ENCODE measurements at places on chromosomes 2 and 18.

GRCh38 chr2:79977792-79978191 lies 326.8 kb downstream of the LRRTM1 start:
- DNase-seq, result no peak

GRCh38 chr2:37916512-37917082 lies 8.5 kb upstream of the RMDN2 start:
- DNase-seq, result no peak

DNA sequence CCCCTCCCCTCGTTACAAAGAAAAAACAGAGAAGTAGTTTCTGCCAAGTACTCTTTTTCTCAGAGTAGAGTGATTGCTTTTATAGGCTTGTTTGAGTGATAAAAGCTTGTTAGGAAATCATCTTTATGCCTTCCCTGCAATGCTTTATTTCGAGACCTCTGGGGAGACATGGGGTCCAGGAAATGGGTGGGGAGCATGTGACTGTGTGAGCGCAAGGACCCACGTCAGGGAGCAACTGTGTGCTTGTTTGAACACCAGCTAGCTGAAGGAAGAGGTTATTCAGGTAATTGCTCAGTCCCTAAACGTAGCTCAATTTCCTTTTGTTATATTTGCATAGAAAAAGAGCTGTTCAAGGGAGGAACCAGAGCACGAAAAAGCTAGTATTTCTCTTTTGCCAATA lies 187.3 kb downstream of the FAM210A start:
- DNase-seq, result no peak

GRCh38 chr2:205701509-205701908 lies 19.2 kb downstream of the NRP2 start:
- no peak for DNase-seq

DNA sequence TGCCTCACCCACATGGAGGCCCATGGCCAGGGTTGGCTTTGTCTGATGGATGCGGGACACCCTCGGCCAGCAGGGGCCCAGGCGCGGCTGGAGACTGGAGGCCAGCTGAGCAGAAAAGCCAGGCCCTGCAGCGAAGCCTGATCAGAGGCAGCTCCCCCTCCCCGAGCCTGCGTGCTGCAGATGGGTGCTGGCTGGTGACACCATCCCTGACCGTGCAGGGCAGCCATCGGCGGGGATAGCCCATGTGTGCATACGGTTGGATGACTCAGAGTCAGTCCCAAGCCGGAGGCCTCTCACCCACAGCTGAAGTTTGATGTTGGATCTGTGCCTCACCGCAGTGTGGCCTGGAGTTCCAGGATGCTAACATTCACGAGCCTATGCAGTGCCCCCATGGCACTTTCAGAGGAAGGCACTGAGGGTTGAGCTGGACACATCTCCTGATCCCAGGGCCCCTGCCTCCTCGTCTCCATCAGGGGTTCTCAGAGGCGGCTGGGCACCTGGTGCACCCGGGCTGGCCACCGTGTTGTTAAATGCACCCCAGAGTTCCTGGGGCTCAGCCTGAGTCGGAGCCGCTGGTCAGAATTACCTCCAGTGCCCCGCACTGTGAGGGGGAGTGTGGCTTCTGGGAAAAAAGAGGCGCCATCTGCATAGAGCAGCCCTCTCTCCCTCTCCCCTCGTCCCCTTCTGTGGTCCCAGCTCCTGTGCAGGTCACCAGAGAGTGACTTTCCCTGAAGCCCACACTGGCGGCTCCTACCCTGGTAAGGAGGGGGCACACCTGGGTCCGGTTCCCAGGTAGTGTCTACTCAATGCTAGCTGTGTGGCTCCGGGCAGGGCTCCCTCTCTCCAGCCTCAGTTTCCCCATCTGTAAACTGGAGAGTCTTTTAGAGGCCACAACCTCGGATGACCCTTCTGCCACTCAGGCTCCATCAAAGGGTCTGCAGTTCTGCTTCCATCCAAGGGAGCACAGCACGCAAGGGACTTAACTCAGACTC lies 19.4 kb upstream of the KIF1A start:
- DNase-seq, result no peak

GRCh38 chr2:86393521-86394491 lies 47.4 kb upstream of the KDM3A start:
- no peak for DNase-seq

DNA sequence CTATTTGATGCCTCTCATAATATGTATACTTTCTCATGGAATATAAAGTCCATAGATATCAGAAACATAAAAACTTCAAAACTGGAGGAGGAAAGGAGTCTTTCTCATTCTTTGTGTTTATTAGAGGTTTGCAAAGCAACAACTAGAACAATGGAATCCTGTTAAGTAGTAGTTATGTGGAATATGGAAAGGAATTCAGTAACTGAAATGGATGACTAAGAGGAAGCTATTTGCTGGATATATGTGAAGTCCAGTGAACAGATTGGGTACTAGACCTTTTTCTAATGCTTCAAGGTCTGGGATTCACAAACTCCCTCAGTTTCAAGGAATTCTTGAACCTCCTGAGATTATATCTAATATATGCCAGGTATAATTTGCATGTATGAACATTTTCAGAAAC lies 353.6 kb upstream of the FANCL start:
- no peak for DNase-seq

DNA sequence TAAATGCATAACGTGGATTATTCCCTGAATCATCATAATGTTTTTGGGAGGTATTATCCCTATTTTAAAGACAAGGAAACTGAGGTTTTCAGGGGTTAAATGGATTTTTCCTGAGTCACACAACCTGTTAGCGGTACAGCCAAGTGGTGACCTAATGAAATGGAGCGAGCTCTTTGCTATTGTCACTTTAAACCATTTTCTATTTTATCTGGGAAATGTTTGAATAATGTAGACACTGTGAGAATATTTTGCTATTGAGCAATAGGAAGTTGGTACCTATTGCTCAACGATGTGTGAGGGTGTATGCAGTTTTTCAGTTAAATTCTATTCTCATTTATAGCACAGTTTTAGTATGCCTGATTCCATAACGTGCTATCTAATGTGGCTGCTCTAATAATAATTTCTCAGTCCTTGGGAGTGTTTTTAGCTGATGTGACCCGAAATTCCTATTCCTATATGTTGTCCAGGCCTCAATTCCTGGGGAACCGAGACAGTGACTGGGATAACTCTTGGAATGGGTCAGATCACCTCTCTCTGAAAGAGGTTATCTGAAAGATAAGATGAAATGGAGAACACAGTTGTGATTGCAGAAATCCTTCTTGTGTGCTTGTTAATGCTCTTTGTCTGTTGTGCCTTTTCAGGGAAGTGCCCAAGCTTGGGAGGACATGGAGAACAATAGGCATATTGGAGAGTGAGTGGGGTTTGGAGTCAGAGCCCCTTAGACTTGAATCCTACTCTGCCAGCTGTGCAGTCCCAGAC lies 38.4 kb downstream of the ABCB11 start:
- no peak for DNase-seq

GRCh38 chr2:238105506-238106338 lies 5.6 kb downstream of the ESPNL start:
- DNase-seq, result no peak

GRCh38 chr2:47127862-47128543 lies 27.1 kb downstream of the STPG4 start:
- DNase-seq, result no peak

DNA sequence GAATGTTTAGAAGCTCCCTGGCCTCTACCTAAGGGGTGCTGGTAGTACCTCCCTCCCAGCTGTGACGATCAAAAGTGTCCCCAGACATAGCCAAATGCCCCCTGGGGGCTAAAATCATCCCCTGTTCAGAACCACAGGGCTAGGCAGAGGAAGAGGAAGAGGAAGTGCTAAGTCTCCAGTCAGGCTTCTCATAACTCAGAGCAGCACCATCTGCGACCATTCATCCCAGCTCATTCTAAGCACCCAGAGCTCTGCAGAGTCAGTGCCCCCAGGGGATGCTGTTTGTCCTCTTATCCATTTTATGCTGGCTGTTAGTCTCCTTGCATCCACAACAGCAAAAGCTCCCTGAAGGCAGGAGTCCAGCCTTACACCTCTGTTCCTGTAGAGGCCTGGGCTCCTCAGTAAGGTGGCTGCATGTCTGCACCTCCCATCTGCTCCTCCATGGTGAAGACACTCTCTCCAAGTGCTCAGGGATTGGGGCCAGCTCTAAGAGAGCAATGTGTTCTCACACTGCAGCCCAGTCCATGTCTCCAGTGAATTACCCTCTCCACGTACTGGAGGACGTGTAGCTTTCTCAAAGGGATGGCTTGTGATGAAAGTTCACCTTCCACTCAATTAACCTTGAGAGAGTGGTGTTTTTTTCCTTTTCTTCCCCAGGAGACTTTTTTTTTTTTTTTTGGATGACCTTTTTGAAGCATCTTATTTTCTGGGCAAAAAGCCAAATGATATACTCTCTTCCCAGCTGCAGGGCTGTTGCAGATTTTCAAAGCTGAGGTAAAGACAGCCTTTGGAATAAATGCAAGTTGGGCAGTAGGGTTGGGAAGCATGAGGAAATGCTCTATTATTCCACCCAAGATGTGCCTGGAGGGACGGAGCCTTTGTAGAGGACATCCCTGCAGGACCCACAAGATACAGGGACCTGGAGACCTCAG lies 158.9 kb upstream of the SLC14A2 start:
- no peak for DNase-seq

DNA sequence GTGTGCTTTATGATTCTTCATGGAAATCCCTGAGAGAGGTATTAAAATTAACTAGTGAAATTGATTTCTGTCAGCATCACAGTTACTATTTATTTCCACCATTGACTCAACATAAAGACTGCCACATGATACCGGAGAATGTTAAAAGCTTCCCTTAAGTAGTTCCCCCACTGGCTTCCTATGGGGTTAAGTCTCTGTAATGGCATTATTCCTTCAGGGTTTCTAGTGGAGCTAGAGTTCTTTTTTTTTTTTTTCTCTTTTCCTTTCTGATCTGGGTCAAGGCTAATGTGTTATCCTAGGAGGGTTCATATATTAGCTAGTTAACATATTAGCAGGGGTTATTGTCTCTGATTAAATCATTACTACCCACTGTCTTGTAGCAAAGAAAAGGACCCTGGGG lies 1919.1 kb upstream of the PIK3C3 start:
- DNase-seq, result no peak

DNA sequence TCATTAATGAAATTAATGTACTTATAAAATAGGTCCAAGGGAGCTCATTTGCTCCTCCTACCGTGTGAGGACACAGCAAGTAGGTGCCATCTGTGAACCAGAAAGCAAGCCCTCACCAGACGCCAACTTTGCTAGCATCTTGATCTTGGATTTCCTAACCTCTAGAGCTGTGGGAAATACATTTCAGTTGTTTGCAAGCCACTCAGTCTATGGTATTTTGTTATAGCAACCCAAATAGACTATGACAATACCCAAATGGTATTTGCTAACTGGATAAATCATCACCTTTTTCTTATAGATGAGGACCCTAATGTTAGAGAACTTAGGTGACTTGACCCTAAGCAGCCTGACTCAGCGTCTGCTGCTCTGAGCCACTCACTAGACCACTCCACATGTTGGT lies 379.6 kb downstream of the HRH4 start:
- no peak for DNase-seq

- no peak for DNase-seq
Observed at GRCh38 chr2:86021396-86022378, 84.0 kb downstream of the POLR1A start.

DNA sequence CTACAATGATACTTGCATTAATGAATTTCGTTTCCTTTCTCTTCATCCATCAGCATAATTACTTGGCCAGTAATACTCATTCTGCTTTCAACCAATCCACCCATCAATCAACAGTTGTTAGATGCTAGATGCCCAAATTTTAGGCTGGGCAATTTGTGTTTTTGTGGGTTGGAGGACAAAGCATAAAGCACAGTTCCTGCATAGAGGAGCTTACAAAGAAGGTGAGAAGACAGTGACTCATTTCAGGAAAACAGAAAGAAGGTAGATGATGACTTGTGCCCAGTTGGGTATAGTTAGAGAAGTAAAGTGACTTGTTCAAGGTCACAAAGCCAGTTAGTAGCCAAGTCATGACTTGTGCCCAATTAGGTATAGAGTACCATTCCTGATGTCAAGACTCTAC lies 1186.8 kb upstream of the CELF4 start:
- DNase-seq, result no peak

DNA sequence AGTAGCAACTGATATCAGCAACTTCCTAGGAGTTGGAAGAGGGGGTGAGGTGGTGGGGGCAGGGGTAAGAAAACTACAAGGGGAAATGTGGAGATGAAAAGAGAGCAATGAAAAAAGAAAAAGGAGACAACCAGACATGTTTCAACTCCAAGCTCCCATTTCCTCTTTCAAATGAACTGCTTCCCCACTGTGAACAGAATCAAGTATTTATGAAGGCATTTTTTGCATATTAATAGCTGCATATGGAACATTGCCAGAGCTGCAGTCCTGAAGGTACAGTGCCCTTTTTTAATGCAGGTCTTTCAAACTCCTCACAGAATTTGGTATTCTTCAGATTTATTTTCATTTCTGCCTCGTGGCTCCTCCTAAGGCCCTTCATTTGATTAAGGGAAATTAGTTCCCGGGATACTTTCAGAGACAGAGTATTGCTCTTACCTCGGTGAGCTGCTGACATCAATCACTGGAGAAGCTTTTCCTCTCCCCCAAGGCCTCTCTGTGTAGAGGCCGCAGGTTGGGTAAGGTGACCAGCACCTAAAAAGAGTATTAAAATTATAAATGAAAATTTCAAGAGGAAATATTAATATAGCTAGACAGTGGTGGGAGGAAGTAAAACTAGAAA lies 68.4 kb downstream of the KIAA2012 start:
- DNase-seq, result no peak

GRCh38 chr2:82330155-82330554 lies 2025.6 kb upstream of the LRRTM1 start:
- DNase-seq, result no peak

- DNase-seq, result no peak
Observed at GRCh38 chr2:175259164-175259563, 77.7 kb upstream of the ATP5MC3 start.

DNA sequence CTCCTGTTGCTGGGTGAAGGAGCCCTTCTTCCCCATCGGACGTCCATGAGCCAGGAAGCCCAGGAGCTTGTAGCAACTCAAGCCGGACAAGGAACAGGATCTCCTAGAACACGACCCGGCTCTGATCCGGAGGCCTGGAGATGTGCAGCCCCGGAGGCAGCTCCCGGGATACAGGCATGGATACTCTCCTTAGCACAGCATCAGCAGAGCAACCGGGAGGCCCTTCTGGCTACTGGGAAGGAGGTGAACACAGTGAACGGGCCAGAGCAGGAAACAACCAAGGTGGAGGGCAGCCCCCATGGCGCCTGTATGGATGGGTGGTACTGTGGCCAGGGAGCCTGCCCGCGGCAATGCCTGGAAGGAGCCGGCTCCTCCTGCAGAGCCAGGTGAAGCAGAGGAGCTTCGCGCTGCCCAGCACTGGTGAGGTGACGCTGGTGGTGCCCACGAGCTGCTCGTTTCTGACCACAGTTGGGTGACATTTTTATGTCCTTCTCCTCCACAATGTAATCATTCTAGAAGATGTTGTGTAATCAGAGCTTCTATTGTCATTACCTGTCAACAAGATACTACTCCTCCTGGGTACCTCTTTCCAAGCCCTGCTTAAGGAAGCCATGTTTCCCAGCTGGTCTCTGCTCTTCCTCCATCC lies 94.3 kb downstream of the TWIST2 start:
- DNase-seq, result no peak

- no peak for DNase-seq
Observed at GRCh38 chr2:105328281-105329196, 996 bp downstream of the TGFBRAP1 start.

Measured in stimulated activated CD4-positive, alpha-beta T cell treated with anti-CD3 and anti-CD28 coated beads, Interleukin-4, amount 100 ng/mL, for 48 hours (primary cell).